Left renal pelvis (tissue), 4 donors: ENCODE measurements at places on chromosomes 2 and 18. TPM values are rescaled to one million over a fixed set of nuclear protein-coding genes. Genes with fewer than 3 reads are reported as not detected.

DNA sequence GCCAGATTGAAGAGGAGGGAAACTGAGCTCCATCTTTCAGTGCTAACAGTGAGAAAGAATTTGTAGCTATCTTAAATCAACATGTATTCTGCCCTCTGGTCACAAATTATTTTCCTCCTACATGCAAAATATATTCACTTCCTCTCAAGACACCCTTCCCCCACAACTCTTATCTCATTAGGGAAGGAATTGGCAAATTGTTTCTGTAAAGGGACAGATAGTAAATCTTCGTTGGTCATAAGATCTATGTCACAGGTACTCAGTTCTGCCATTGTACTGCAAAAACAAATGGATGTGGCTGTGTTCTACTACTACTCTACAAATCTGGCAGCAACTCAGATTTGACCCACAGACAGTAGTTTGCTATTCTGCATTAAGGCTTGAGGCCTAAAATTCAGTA lies 53.0 kb upstream of the CYP20A1 start:
- no peak for DNase-seq

The UCN gene
- 1.0 TPM for polyA plus RNA-seq

- DNase-seq: no peak
These were observed 39.7 kb downstream of the COL3A1 start for GRCh38 chr2:189013671-189014448.

- no peak for DNase-seq
These were observed 186.9 kb downstream of the ZFP36L2 start for GRCh38 chr2:43039376-43040080.

The CCDC121 gene
- 14.0 TPM for polyA plus RNA-seq

DNA sequence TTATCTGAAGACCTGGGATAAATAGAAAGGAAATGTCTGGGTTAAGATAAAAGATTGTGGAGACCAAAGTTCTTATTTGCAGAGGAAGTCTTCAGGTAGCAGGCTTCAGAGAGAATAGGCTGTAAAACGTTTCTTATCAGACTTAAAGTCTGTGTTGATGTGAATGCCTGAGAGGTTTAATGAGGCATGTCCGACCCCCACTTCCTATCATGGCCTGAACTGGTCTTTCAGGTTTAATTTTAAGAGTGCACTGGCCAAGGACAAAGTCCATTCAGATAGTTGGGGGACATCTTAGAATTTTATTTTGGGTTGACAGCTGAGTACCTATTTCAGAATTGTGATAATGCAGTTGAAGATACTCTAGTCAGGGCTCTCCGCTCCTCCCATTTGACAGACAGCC lies 92.1 kb downstream of the ATL2 start:
- no peak for DNase-seq

DNA sequence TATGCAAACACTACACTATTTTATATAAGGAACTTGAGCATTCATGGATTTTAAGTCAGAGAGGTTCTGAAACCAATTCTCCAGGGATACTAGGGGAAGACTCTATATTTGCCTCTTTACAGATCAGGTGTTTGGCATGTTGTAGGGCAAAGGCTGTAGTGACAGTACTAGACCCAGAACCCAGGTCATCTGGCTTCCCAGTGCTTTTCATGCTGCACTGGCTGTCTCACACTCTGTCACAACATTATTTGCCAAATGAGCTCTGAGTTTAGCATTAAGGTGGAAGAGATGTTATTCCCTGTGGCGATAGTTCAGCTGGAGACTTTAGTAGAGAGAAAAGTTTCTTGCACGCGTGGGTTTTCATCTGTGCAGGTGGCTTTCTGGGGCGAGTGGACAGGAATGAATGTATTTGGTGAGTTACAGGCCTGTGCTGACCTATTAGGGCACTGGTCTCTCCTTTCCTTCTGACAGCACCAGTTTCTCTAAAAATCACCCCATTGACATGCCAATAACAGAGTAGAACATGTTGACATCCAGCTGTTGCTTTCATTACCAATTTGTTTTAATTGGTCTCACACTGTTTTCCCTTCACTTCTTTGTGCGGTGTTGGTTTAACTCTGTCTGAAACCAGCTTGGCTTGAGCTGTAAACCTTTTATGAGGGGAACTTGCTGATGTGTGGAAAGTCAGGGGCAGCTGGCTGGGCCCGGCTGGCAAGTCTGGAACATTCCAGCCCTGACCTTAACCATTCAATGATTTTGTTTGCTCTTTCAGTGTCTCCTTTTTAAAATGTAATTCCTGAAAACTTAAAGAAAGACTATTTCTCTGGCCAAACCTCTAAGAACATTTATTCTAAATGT lies 643.0 kb upstream of the FAM98A start:
- peak; percentile 47 for DNase-seq

GRCh38 chr18:55047546-55047945 lies 88.3 kb upstream of the CCDC68 start:
- DNase-seq: no peak

GRCh38 chr2:136005462-136006196 lies 20.2 kb upstream of the DARS1 start:
- DNase-seq: no peak

The CRYGC gene
- not detected for polyA plus RNA-seq

GRCh38 chr2:154439156-154439555 lies 259.3 kb upstream of the KCNJ3 start:
- DNase-seq: no peak

The ACMSD gene
- 40.9 TPM for polyA plus RNA-seq

DNA sequence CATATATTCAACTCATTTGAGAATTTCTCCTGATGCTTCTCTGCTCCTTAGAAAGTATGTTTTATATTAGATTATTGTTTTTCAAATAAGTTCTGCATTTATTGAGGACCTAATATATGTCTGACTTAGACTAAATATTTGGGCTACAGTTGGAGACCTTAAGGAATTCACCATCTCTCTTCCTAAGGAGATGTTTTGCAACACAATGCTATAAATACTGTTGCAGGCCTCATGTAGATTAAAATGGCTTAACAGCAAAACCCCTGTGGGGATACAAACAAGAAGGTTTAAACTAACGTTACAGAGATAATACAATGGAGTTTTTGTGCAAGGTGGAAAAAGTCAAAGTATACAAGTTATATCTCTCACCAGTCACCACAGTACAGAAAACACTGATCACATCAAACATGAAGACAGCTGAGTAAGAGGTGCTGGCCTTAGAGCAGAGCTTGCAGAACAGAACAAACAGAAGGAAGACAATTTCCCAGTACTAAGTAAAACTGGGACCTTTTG lies 20.1 kb upstream of the BMPR2 start:
- no peak for DNase-seq

DNA sequence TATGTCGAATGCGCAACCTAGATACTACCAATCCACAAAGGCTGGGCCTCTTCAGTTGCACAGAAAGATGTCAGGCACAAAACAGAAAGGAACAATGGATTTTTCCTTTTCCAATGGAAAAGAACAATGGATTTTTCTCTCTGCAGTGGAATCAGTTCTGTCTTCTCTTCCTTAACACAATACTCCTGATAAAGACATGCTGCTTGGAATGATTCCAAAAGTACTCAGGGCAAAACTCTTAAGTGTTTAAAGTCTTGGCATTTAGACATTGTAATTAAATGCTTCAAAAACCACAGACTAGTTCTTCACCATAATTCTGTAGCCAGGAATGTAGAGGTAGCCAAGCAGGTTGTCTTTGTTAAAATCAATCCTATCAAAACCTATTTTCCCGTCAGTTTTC lies 46.7 kb upstream of the FLACC1 start:
- DNase-seq: no peak

The SH3BP4 gene
- polyA plus RNA-seq: 38.8 TPM

- no peak for DNase-seq
These were observed 61.9 kb upstream of the TFCP2L1 start for GRCh38 chr2:121346859-121347258.

GRCh38 chr2:126778561-126779501 lies 119.9 kb upstream of the TEX51 start:
- no peak for DNase-seq

- DNase-seq: no peak
These were observed 1072.1 kb upstream of the FANCL start for GRCh38 chr2:59312967-59313940.
